ENCODE measurements at places on chromosomes 7 and 10.

GRCh38 chr7:24574950-24575349 is 1.7 kb downstream of the PALS2 start:
- no peak for DNase-seq

GRCh38 chr10:17062955-17063484 is 66.6 kb downstream of the CUBN start:
- DNase-seq: no peak

GRCh38 chr7:3533040-3533439 is 232.0 kb downstream of the SDK1 start:
- DNase-seq: no peak

DNA sequence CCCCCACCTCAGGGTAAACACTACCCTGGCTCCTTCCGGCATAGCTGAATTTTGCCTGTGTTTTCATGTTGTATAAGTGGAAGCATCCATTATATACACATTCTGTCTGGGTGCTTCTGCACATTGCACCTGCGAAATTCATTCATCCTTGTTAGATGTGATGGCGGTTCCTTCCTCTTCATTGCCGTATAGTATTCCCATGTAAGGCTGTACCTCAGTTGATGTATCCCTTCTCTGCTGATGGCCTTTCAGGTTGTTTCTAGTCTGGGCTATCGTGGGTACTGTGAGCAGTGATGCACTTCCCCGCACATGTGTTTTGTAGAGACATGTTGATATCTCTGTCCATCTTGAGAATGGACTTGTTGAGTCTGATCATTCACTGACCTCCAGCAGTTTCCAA is 28.9 kb downstream of the ELFN1 start:
- no peak for DNase-seq

DNA sequence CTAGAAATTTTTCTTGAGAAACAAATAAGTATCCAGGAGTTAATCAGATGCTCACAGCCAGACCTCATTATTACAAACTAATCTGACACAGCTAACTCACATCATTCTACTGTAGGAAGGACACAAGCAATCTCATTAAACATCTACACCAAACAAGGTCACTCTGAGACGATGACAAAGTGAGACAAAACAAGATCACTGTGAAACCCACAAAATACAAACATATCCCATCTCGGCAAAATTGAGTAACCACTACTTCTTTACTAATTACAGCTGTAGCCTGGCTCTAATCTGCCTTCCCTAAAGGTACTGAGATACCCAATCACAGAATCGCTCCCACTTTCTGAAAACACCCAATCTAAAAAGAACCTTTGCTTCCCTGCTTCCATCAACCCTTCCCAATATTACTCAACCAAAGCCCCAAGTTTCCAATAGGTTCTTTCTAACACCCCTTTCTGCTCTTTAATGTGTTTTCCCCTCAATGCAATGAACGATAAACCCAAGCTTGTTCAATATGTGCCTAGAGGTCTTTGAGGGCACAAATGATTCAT is 26.9 kb downstream of the CCDC6 start:
- no peak for DNase-seq

DNA sequence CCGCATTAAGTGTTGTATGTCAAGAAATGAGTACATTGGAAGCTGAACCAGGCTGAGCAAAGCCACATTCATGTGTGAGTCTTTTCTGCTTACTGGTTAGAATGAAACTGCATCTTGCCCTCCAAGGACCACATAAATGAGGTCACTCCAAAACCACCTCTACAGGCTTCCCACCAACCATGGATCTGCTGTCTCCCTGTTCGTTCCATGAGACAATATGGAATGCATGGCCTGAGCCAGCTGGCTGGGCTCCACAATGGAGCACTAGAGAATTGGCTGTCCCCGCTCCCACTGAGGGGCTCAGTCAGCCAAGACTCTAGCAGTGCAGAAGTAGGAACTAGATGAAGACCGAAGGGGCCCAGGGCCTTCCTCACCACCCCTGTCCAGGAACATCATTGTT is 120.8 kb downstream of the TNS3 start:
- no peak for DNase-seq

DNA sequence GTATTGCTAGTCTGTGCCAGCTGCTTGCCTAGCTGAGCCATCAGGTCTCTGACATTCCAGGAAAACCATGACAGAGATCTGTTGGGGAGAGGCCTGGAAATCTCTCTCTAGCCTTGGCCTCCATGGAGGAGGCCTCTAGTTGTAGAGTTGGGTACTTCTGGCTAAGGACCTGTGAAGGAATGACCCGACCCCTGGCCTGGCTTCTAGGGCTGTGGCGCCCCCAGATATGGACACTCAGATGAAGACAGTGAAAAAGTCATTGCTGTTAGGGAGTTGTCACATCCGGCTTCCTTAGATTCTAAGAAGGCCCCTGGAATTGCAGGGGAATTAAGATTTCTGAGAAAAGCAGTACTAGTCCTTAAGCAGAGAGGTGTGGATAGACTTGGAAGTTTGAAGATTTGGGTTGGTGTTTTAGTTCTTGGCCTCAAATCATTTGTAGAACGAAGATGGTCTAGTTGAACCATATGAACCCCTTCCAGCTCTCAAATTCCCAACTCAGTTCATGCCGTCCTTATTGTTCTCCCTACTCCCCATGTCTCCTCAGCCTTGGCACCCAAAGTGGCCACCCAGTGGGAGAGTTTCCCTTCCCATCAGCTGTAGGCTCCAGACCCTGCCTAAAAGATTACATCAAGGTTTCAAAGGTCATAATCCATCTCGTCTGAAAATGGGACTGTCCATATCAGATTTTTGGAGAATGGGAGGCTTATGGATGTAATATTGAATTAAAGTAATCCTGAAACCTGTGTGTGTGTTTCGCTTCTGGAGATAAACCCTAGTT is 7.0 kb downstream of the HHEX start:
- DNase-seq: no peak

DNA sequence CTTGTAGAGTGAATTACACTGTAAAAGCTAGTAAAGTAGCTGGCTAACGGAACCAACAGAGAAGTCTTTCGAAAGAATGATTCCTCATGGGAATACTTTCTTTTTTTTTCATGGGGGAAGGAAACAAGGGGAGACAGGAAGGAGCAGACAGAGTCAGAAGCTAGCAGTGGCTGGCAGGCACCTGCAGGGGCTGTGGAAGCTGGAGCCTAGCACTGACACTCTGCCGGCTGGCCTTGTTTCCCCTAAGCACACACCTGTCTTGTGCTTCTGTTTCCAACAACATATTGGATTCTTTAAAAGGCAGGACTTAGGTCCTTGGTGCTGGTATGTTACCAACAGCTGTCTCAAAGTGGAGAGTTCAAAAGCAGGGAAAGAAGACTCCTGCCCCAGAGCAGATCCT is 24.7 kb downstream of the NOD1 start:
- no peak for DNase-seq
